ENCODE measurements at places on chromosomes 4 and X.

DNA sequence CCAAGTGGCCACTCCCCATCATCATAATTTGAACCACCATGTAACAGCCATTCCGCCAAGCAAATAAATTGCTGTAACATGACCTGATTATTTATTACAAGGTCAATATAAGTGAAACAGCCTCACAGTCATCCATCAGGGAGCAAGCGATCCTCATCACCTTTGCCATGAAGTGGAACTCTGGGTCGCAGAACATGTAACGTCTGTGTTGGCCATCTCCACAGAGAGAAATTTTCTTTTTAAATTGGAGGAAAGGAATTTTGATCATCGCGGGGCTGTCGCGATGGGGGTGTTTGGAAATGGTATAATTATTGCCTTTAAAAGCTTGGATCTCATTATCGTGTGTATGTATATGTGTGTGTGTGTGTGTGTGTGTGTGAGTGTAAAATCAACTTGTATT, 90.2 kb downstream of the SHOX start:
- no peak for DNase-seq

- DNase-seq: no peak
Measured at GRCh38 chr4:20337261-20337664, 85.6 kb downstream of the SLIT2 start.

DNA sequence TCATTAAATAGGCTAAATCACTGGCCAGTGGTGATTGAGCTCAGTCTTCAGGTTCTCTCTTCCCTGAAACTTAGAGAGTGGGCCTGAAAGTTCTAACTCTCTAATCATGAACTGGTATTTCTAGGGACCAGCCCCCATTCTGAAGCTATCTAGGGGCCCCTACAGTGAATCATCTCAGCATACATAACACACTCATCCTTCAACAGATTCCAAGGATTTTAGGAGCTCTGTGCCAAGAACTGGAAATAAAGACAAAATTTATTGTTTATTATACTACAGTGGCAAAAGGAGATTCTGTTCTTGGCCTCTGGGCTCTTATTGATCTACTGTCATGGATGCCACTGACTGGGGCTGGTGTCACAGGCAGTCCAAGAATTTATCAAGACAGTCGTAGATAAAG, 263.8 kb upstream of the IGFBP7 start:
- DNase-seq: no peak

DNA sequence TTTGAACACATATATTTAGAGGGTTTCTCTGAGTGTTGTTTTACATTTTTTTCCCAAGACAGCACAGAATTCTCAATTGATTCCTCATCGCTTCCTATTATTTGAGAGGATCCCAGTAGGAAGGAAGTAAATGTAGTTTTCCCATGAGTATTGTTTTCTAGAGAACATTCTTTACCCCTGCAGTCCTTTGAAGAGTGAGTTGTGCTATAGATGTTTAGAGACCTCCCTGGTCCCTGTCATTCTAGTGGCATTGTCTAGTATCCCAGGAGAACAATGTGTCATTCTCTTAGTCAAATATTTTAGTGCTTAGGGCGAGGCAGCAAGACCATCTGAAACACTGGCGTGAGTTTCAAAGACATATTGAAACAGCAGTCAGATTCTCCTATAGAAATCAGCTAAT, 32.5 kb downstream of the SORBS2 start:
- no peak for DNase-seq

DNA sequence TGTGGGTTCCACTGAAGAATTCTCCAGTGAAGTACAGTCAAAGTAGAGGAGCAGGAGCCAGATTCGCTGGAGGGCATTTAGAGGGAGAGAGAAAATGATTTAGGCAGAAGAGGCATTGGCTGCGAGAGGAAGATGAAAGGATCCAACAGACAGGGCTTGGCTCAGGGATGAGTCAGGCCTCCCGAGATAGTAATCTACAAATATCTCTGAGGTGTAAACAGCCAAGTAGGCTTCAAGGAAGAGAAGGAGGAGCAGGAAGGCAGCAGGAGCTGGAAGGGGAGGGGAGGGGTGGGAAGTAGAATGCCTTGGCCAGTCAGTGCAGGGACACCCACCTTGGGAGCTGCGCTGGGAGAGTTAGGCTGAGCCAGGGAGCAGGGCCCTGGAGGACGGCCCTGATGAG, 55.5 kb downstream of the PJA1 start:
- DNase-seq: no peak

- no peak for DNase-seq
Measured at GRCh38 chrX:830532-830931, 199.9 kb downstream of the SHOX start.

GRCh38 chr4:187603093-187604025, 392.2 kb upstream of the ZFP42 start:
- DNase-seq: no peak
